ENCODE measurements at places on chromosomes 2 and 18.
A peak's percentile ranks its signal among the peaks of the same experiment; 100 is the strongest.

GRCh38 chr18:7177116-7177744 is 53.7 kb upstream of the LRRC30 start:
- DNase-seq, result peak; percentile 43

DNA sequence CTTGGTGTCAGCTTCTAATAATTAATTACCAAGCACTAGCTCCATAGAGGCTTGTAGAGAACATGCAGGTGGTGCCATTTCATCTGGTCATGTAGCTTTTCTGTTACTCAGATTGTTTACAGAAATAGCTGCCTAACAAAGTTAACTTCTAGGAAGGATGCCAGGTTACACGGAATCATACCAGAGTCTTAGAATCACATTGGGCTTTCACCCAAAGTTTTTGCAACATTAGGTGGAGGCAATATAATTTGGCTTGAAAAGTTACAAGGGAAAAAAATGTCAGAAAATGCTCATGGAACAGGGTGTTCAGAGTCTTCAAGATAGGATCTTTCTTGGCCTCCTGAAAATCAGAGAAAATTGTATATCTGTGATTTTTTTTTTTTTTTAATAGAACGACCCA is 135.6 kb downstream of the ARHGAP15 start:
- DNase-seq, result no peak

GRCh38 chr2:152335726-152336118 is 748 bp downstream of the FMNL2 start:
- peak; percentile 24 for DNase-seq

DNA sequence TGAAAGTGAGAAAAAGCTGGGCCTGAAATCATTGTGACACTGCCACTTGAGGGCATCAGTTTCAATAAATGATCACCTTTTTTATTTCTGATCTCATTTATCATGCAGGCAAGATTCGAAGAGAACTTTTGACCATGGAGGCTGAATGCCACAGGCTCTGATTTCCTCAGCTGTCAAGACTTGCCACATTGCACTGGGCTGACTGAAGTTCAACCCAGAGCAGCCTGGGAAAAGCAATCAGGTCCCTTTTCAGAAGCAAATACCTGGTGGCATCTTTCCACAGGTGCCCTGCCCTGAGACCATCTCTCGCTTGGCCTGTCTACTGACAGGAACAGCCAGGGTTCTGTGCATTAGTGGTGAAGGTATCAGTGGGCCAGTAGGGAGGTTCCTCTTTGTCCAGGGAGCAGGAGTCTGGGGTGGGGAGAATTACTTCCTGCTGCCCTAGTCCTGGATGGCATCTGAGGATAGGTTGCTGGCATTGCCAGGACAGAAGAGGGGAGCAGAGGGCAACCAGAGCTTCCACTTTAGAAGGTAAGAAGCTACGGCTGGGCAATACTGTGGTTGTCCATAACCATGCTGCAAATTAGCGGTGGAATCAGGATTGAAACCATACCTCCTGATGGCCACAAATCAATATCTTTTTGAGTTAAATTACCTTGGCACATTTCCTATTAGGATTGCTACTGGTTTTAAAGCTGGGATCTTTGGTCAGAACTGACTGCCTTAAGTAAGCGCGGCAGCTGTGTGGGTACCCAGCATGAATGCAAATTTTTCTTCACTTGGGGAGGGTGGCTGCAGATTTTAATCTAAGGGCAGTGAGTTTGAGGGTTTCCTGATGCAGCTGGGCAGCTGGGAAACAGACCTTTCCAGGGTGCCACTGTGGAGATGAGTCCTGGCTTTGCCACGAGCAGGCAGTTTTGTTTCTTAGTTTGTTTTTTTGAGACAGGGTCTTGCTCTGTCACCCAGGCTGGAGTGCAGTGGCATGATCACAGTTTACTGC is 394.5 kb downstream of the ALK start:
- DNase-seq, result no peak

GRCh38 chr2:161578998-161579397 is 45.2 kb upstream of the SLC4A10 start:
- no peak for DNase-seq

DNA sequence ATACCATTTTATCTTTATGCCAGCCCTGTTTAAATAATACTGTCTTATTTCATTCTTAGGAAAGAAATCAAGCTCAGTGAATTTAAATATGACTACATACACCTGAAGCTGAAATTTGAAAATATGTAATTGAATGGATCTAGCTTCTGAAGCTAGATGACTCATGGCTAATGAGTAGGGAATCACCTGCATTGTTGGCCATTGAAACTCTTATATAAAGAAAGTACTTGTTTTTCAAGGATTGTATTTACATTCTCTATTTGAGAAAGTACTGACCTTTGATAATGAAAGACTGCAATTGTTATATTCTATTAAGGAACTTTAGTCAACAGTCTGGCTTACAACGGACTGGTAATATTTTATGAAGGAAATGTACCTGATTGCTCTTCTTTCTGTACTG is 346.7 kb upstream of the LRATD1 start:
- DNase-seq, result no peak

DNA sequence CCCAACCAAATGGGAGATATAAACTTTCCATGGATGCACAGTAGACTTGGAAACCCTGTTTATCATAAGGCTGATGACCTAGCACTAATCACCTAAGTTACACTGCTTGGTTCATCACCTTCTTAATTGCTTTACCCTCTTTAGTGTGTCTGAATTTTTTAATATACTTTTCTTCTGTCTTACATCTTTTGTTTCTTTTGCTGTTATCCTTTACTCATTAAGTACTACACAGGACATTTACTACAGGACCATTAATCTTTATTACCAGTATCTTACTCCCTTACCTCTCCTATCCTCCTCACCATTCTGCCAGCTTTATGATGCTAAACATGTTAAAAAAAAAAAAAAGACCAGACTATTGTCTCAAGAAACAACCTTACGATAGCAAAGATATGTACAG is 333.6 kb downstream of the KIAA1328 start:
- no peak for DNase-seq

GRCh38 chr2:205010196-205010595 is 464.9 kb downstream of the PARD3B start:
- no peak for DNase-seq

DNA sequence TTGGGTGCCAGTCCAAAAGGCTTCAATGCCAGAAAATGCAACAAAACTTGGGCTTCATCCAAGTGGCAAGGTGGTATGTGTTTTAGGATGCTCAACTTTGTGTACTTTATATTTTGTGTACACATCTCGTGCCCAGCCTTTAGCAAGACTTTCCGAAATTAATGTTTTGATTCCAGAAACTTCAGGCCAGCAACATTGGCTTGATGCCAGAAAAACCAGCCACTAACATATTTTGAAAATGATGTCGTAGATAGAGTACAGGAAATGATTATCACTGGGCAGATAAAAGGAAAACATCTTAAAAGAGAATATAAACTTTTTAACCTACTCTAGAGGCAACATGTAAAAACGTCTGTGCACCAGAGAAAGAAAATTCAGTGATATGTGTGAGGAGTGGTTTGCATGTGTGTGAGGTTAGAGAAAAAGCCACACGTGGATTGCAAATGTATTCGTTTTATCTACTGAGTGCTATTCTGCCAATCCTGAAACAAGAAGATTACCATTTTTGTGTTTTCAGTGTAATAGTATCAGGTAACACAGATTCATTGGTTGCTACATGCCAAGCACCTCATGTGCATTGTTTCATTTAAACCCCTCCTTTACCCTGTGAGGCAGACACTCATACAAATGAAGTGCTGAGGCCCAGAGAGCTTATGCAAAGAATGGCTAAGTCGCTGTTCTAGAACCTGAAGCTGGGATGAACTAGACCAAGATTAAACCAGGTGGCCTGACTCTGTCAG is 264.8 kb downstream of the C1D start:
- DNase-seq, result no peak

GRCh38 chr2:138365581-138365980 is 136.0 kb upstream of the SPOPL start:
- no peak for DNase-seq

DNA sequence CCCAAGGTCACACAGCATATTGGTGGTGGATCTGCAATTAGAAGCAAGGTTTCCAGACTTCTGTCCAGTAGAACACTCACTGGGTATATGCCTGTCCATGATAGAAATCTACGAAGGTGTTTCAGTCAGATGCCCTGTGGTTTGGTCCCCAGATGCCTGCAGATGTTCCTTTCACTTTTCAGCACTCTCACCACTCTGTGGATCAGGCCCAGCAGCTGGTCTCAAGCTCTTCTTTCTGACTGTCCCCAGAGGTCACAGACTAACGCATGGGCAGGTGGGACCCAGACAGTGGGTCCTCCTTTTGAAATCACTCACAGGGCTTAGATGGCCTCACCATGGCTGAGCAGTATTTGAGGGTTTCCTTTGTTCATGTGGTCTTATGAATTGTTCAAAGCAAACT is 376.5 kb downstream of the ALK start:
- DNase-seq, result no peak

GRCh38 chr18:63697097-63697660 is 5.6 kb upstream of the SERPINB11 start:
- no peak for DNase-seq

- no peak for DNase-seq
Measured at GRCh38 chr2:72182547-72182946, 34.9 kb upstream of the CYP26B1 start.
